Stimulated activated CD4-positive, alpha-beta T cell treated with anti-CD3 and anti-CD28 coated beads, Interleukin-15, amount 100 ng/mL, for 1 hour (primary cell): ENCODE measurements at places on chromosomes 13 and 19.

DNA sequence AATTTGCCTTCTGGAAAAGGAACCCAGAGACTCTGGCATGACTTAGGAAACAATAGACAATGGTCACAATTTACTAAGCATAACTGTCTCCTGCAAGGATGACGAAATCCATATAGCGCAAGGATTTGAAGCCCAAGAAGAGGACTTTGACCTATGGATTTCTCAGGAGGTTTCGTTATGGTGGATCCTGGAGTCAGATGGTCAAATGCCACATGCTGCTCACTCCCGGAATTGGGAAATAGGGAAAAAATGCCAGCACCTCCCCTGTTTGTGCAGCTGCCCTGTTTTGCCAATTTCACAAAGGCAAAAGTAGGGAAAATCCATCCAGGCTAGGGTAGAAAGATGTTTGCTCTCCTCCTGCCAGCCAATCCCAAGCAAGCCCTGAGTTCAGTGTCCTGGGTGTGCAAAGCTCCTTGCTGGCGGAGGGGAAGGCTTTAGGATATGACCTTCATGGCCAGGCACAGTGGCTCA, 23.4 kb downstream of the RDH8 start:
- no peak for DNase-seq

GRCh38 chr19:31546205-31546960, 197.1 kb upstream of the TSHZ3 start:
- no peak for DNase-seq

- DNase-seq: no peak
Observed at GRCh38 chr19:1658150-1659083, 6.0 kb upstream of the TCF3 start.

DNA sequence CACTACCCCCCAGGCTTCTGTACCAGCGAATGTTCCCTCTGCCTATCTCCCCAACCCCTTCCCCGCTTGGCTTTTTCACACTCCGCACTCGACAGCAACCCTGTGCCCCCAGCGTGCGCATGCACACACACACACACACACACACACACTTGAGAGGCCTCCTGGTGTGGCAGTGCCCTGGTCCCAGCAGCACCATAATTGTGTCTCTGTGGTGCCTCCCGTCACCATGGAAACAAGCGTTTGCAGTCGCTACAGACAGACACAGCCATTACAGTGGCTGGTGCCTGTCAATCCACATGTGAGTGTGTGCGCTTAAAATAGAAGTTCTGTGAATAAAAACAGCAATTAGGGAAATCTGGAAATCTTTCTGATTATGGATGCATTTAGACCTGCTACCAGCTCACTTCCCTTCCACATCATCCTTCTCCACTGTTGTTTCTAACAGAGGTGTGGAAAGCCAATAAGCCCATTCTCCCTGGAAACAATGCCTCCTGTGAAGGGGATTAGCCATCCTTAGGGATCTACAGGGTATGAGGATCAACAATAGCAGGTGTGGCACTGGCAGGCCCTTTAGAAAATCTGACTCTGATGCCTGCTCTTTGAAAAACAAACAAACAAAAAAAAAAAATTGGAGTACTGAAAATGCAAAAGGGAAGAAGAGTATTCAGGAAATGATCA, 146.3 kb downstream of the DCLK1 start:
- no peak for DNase-seq

DNA sequence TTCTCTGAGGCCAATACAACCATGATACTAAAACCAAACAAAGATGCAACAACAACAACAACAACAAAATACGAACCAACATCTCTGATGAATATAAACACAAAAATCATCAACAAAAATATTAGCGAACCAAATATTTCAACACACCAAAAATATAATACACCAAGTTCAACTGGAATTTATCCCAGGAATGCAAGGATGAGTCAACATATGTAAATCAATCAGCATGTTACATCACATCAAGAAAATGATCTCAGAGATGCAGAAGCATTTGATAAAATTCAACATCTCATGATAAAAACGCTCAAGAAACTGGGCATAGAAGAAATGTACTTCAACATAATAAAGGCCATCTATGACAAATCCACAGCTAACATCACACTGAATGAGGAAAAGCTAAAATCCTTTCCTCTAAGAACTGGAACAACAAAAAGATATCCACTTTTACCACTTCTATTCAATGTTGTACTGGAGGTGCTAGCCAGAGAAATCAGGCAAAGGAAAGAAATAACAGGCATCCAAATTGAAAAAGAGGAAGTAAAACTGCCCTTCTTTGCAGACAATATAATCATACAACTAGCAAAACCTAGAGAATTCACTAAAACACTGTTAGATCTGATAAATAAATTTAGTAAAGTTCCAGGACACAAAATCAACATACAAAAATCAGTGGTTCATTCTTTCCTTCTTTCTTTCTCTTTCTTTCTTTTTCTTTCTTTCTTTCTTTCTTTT, 2448.7 kb upstream of the PCDH20 start:
- DNase-seq: no peak

- DNase-seq: no peak
Observed at GRCh38 chr13:113638173-113638746, 19.7 kb downstream of the ATP4B start.

DNA sequence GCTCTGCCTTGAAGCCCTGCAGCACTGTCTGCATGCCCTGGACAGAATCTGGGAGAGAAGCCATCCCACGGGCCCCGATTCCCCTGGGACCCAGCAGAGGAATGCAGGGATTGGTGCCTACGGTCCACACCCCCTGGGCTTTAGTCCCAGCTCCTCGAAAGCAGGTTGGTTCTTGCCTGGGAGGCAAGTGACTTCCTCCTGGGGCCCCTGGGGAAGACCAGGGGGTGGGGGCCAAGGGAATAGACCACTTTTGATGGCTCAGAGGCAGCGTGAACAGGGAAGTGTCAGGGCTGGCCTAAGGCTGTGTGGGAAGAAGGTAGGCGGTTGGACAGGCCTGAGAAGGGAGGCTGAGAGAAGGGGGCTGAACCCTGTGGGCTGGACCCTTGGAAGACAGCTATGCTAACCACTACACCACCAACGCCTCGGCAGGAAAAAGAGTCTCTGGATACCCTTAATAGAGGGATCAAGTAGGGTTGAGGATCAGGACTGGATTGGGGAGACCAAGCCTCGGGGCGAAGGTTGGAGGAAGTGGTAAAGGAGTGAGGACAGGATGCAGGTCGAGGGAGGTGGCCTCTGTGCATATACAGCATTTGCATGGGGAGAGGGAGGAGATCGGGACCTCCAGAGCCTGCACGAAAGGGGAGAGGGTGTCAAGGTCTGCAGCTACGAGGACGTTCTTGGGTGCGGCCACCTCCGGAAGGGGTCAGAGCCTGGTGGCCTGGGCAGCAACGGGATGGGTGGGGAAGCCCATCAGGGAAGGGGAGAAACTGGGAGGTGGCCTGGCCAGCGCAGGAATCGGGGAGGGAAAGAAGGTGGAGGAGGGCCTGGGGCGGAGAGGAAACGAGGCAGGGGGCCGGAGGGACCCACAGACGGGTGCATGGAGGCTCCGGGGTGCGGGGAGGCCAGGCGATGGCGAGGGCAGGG, 709 bp downstream of the DPP9 start:
- no peak for DNase-seq

DNA sequence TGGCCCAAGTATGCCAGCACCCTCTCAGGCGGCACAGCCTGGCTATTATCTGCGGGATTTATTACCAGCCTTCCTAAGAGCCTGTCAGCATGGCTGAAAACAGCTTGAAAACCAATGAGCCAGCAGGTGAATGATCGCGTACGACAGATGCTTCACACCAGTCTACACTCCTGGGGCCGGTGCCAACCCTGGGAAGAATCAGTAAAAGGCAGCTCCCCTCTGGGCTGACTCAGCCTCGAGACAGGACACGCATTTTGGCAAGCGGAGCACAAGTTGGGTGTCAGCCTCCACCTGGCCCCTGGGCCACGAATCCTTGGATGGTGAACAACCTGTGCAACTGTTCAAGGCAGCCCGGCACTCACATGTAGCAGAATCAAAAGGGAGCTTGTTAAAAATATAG, 15.6 kb downstream of the EMP3 start:
- DNase-seq: no peak

- no peak for DNase-seq
Observed at GRCh38 chr19:608155-609003, 18.7 kb downstream of the HCN2 start.

- no peak for DNase-seq
Observed at GRCh38 chr19:47694466-47695273, 18.6 kb upstream of the EHD2 start.

GRCh38 chr13:42592915-42593900, 19.3 kb downstream of the TNFSF11 start:
- DNase-seq: no peak

GRCh38 chr19:39870171-39870971, 24.2 kb upstream of the FBL start:
- no peak for DNase-seq

DNA sequence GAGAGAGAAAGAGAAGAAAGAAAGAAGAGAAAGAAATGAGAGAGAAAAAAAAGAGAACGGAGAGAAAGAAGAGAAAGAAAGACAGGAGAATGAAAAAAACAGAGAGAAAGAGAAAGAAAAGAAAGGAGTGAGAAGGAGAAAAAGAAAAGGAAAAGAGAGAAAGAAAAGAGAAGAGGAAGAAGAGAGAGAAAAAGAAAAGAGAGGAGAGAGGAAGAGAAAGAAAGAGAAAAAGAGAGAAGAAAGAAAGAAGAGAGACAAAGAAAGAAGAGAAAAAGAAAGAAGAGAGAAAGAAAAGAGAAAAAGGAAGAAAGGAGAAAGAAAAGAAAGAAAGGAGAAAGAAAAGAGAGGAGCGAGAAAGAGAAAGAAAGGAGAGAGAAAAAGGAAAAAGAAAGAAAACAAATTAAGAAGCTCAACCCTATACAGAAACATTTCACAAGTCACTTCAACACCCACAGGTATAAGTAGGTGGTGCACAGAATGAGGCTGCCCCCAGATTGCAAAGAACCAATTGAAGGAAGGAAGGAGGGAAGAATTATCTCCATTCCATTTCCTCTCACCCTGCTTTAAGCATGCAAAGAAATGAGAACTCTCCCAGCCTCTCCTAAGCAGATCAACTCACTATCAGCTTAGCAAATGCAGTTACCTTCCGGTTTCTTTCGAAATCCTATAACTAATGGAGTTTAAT, 98.8 kb upstream of the CACNA1A start:
- DNase-seq: no peak

DNA sequence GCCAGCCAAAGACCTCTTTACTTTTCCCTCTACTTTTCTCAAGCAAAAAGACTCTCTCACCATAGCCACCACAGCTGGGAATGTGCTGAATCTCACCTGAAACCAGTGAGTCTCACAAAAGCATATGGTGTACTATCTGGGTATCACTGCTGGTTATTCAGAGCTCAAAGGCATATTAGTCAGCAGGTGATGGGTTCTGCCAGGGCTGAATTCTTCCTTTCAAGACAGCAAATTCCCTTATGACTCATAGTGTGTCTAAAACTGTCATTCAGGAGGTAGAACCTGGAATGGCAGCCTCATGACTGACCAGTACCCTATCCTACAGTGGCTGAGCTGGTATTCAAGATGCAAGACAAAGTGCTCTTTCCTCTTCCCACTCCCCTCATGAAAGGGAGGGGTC, 2859.1 kb downstream of the PCDH9 start:
- no peak for DNase-seq

- no peak for DNase-seq
Observed at GRCh38 chr13:25933520-25933919, 118.3 kb downstream of the SHISA2 start.

- DNase-seq: no peak
Observed at GRCh38 chr19:18480006-18480691, 41.7 kb downstream of the ELL start.

DNA sequence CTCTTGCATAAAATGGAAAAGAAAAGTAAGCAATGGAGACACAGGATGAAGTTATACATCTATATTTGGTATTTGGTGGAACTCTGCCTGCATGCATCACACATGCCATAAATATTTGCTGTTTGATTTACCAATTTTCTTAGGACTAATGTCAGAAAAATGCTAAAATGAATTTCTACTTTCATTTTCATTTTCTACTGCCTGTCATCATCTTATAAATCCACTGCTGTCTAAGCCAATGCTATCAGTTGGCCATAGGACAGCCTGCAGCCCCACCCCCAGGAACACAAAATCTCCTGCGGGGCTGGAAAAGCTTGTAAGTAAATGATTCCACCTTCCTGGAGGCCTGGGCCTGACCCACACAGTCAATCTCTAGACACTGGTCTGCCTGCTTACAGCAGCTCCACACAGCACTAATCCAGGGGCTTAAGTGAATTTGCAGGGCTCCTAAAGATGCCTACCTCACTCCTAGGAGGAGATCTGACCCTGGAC, 122.0 kb downstream of the ENOX1 start:
- DNase-seq: no peak

DNA sequence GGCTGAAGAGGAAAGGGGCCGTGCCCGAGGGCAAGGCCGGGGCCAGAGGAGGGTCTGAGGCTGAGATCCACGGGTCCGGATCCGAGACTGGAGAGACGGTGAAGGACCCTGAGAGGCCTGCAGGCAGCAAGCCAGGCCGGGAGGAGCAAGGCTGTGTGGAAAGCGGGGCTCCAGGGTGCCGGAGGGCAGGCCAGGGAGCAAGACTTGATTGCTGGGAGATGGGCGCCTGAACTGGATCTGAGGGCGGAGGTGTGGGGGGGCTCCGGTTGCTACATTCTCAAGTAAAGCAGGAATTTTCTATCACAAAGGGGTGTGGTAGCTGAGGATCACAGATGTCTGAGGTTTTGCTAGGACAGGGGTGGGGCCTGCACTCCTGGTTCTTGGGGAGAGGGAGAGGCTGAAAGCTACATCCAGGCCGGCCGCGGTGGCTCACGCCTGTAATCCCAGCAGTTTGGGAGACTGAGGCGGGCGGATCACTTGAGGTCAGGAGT, 3.8 kb downstream of the MAMSTR start:
- DNase-seq: no peak

- DNase-seq: no peak
Observed at GRCh38 chr13:97621025-97621424, 187.1 kb downstream of the RAP2A start.

- no peak for DNase-seq
Observed at GRCh38 chr19:33691030-33691427, 69.3 kb downstream of the CHST8 start.

DNA sequence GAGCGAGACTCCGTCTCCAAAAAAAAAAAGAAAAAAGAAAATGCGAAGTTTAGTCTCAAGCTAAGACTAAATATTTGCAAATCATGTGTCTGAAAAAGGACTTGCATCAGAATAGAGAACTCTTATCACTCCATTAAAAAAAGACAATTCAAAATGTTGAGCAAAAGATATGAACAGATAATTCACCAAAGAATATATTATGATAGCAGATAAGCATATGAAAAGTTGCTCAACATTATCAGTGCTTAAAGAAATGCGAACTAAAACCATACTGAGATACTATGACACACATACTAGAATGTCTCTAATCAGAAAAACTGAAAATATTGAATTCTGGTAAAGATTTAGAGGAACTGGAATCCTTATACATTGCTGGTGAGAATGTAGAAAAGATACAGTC, 38.7 kb upstream of the SACS start:
- DNase-seq: no peak
